ENCODE measurements at places on chromosomes 4 and X.
A peak's percentile ranks its signal among the peaks of the same experiment; 100 is the strongest.

DNA sequence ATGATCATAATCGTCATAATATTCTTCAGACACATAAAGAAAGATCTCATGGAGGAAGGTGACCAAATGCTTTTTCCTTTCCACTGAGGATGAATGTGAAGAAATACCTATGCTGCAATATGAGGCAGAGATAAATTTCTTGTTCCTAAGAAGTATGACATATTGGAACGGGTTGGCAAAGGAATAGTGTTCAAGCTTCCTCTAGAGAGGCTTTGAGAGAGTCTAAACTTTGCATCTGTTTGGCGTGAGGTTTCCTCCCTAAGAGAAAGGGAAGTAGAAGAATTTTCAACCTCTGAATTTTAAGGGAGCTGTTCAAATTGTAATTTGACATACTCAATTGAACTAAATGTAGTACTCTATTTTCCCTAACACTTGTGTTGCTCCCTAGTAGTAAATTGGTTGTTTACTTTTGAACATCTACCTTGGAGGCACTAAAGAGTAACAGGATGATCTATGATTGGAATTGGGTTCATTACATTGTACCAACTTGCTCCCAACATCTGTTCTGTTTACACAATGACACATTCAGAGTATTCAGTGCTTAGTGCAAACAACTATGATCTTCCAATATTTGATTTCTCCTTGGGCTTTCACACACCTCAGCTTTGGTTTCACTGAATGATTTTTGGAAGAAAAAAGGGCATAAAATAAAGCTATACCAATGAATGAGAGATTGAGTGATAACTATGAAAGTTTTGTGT is 122.0 kb downstream of the CORIN start:
- no peak for DNase-seq

DNA sequence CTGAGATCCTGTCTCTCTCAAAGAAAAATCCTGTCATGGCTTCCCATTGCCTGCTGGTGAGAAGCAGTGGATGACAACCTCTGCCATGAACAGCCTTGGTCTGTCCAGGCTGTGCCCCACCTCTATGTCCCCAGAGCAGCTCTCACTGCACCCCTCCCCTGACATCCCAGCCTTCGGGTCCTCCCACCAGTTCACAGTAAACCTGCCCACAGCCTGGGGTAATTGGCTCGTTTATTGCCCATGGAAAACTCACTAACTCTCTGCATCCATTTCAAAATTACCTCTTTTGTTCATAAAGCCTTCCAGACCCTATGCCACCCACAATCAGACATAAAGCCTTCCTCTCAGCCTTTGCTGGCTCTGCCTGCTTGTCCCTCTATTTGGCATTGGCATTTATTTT is 10.7 kb upstream of the HMGB3 start:
- DNase-seq, result no peak

DNA sequence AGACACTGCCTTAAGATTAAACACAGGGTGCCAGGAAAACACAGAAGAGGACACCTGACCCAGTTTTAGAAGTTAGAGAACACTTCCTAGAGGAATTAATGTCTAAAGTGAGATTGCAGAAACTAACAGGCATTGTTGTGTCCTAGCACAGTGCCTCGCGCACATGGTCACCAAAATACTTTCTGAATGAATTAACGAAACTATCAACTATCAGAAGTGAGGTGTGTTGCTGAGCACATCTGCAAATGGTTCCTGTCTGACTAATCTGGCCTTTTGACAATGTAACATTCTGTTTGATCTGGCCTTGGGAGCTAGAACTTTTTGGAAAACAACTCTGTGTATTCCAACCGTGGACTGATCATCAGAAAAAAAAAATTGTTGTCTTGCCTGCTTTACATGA is 556.8 kb upstream of the LCORL start:
- DNase-seq, result no peak

DNA sequence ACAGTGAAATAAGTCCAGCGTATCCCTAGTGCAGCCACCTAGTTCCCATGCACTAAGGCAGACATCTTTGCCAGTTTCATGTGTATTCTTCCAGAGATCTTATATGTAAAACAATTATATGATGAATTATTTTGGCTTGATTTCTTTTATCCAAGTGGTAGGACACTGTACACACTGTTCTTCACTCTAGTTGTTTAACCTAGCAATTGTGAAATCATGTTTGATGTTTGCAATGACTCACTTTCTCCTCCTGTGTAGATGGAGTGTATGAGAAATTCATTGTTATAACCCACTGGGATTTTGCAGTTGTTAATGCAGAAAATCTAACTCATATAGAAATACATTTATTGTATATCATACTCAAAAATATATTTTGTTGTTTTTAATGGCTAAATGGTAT is 17.5 kb upstream of the TBC1D1 start:
- peak; percentile 69 for DNase-seq

- no peak for DNase-seq
Measured at GRCh38 chrX:15602761-15603160, 2.0 kb upstream of the ACE2 start.

DNA sequence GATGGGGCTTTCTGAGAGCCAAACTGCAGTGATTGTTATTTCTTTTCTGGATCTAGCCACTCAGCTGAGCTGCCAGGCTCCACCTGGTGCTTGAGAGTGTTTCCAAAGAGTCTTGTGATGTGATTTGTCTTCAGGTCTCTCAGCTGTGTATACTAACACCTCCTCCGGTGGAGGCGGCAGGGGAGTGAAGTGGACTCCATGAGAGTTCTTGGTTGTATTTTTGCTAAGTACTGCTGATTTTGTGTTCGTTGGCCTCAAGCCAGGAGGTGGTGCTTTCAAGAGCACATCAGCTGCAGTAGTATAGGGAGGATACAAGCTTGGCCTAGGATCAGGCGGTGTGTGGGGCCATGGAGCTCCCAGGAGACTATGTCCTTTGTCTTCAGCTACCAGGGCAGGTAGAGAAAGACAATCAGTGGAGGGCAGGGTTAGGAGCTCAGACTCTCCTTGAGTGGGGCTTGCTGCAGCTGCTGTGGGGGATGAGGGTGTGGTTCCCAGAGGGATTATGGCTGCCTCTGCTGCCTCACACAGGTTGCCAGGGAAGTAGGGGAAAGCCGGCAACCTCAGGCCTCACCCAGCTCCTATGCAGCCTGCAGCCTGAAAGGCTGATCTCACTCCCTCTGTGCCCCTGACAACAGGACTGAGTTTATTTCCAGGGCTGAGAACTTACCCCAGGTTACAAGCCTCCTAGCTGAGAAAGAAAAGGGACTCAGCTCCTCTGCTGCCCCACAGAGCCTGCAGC is 62.4 kb downstream of the NPFFR2 start:
- no peak for DNase-seq

GRCh38 chr4:186058253-186058979 is 10.5 kb upstream of the TLR3 start:
- no peak for DNase-seq

GRCh38 chr4:101693842-101694398 is 96.6 kb upstream of the BANK1 start:
- DNase-seq, result no peak

DNA sequence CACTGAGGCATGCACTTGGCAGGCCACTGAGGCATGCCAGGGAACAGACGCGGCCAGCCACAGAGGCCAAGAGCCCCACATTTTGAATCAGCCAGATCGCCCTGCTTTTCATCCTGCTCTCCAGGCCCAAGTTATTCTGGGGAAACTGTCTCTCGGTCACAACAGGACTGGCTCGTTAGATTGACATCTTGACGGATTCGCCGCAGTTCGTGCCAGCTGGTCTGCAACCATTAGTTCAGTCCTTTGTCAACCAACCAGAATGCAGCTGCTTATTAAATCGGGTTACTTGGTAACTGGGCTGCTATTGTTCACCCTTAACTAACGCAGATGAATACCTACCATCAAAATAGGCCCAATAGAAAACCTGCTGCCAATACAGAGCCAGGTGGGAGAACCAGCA is 16.7 kb downstream of the CLDN34 start:
- DNase-seq, result no peak

GRCh38 chrX:18664947-18665346 is 7.0 kb downstream of the RS1 start:
- no peak for DNase-seq

DNA sequence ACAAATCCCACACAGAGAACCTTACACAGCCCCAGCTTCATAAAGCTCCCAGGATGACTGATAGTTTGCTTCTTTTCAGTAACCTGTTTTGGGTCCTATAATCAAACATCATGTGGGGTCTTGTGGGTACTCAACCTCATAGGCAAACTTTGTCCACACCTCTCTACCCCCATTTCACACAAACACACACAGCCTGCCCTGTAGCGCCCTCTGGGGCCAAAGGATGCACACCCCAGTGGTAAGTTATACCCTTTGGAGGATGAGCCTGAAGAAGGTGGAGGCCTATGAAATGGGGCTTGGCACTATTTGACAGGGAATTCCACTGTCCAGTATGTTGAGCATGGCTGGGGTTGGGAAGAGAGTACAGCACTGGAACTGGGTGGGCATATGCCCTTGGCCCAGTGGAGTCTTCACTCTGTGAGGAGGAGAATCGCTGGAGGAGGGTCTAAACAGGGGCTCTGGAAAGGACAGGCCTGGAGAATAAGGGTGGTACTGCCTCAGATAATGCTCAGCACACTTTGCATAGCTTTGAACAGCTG is 30.5 kb upstream of the COL25A1 start:
- DNase-seq, result no peak

DNA sequence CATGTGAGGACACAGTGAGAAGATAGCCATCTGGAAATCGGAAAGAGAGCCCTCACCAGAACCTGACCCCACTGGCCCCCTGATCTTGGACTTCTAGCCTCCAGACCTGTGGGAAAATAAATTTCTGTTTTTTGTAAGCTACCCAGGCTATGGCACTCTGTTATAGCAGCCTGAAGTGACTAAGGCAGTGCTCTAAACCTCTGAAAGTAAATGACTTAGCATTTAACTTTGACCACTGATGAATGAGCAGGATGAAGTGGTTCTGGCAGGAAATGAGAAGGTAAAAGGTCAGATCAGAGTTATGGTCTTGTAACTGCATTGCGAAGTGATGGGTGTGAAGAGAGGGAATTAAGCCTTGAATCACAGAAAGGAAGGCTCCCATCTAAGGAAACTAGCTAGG is 17.0 kb downstream of the GPAT3 start:
- DNase-seq, result peak; percentile 62

DNA sequence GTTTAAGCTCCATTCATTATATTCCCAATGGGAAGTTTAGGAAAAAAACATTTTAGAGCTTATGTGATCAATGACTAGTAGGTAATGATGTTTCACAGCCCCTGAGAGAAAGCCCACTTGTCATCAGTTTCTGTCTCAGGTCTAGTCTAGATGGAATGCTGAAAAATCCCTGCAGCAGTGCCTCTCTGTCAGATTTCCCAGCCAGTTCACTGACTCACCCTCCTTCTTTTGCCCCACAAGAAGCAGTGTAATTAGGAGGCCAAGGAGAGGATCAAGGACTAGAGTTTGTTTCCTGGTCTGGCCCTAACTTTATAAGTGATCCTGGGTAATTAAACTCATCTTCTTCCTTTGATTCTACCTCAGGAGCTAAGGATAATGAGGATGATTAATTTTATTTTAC is 118.7 kb upstream of the ANXA3 start:
- peak; percentile 31 for DNase-seq

- no peak for DNase-seq
Measured at GRCh38 chrX:94302446-94302845, 628.4 kb downstream of the FAM133A start.

- no peak for DNase-seq
Measured at GRCh38 chr4:48299560-48299959, 29.9 kb upstream of the TEC start.

- no peak for DNase-seq
Measured at GRCh38 chrX:76555816-76556215, 128.3 kb downstream of the MAGEE1 start.

- no peak for DNase-seq
Measured at GRCh38 chr4:6972911-6973310, 63.3 kb downstream of the TBC1D14 start.

DNA sequence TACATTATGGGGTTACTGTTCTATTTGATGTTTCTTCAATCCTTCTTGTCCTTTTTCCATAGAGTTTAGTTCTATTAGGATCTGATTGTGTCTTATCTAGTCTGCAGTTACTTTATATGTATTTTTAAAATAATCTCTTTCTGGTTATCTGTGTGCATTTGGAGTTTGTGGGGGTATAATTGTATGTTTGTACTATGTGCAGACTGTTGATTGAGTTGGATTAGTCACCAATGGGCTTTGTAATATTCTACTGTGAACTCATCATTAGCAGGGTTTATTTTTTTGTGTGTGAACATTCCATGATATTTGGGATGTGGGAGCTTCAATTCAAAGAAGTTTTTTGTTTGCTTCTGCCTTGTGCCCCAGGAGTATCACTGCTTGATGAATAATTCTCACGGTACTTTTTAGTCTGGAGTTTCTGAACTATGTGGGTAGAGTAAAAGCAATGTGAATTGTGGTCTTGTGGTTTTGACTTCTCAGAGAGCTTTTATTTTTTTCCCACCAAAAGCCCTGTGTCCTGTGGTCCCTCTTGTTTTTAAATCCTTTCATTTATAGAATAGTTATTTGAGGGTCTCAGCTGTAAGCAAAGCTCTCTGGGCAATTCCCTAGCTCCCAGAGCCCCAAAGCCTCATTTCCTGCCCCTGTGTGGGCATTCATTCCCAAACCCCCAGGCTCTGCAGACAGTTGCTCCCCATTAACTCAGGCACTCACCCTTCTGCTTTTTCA is 127.8 kb downstream of the PHKA2 start:
- DNase-seq, result peak; percentile 47

GRCh38 chrX:97672608-97673007 is 788.9 kb downstream of the RPA4 start:
- DNase-seq, result no peak

DNA sequence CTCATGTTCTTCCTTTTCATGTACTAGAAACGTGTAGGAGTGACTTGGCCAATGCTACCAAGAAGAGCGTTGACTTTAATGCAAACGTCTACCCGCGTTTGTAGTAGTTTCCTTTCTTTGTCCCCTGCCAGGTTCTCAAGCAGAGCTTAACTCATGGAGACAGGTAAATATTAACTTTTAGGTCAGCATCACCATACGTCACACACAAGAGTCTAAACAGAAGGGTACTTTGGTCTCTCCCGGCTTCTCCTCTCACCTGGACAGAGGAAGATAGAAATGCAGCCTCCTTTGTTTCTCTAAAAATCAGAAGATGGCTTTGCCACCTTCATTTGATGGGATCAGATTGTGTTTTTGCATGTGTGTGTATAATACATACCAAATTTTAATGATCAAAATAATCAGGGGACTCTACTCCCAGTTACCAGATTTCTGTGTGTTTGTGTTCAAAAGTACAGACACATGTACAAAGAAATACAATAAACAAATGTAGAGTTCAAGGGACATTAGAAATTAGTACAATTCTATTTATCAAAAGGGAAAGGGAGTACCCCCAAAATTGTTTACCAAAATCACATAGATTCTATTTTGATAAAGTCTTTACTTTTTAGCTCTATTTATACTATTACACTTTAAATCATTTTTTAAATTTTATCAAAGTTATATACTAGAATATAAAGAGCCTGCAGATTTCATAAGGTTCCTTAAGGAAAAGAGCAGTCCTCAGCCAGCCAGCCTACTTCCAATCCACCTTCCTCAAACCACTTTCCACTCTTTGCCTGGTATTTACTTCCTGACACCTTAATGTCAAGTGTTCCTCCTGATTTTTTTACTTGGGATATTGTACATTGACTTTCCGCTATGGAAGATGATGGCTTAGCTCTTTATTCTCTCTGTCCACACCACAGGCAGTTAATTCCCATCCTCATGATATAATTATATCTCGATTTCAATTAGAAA is 195.5 kb downstream of the RELL1 start:
- no peak for DNase-seq

All from skeletal muscle cell (primary cell).